GOT3 (cell line): ENCODE measurements at places on chromosomes 16 and 17.
A peak's percentile ranks its signal among the peaks of the same experiment; 100 is the strongest.

DNA sequence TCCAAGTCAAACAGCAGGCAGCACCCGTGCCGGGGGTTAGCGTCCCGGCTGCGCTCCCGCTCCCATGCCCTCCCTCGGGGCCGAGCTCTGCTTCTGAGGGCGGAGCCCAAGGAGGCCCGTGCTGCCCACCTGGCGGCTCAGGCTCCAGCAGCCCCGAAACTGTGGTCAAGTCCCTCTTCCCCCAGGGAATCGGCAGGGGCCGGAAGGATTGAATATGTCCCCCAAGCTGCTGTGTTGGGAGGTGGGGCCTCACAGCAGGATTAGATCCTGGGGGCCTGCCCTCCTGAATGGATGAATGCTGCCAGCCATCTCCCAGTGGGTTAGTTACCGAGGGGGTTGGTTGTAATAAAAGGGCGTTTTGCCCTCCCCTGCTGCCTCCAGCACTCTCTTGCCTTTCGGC, 33.9 kb downstream of the MAP2K3 start:
- DNase-seq = no peak

DNA sequence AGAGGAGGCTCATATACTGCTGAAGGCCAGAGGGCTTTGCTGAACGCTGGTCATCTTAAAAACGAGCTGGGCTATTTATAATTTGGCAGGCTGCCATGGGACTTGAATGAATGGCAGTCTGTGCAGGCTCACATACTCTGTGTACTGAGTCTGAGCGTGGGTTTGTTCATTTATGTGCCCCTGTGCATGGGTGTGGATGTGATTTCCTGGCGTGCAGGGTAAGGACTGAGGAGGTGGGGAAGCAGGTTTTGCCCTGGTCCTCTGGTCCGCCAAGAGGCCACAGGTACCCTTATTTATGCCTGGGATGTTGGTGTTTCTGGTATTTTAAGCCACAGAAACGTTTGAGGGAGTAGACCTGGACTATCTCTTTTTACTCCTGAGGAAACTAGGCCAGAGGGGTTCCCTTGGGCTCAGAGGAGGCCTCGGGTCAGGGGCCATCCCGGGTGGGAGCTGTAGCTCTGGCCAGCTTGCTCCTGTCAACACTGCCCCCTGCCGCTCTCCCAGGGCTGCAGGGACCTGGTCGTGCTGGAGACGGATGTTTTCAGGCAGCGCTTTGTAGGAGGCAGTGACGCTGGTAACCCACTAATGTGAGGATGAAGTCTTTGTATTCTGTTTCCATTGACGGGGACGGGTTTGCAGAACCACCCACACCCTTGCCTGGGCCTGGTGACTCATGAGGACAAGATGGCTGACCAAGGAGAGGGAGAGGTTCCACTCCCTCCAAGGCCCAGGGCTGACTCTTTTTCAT, 184.4 kb downstream of the MSI2 start:
- no peak for DNase-seq

GRCh38 chr17:62791235-62791734, 16.8 kb downstream of the MARCHF10 start:
- no peak for DNase-seq

DNA sequence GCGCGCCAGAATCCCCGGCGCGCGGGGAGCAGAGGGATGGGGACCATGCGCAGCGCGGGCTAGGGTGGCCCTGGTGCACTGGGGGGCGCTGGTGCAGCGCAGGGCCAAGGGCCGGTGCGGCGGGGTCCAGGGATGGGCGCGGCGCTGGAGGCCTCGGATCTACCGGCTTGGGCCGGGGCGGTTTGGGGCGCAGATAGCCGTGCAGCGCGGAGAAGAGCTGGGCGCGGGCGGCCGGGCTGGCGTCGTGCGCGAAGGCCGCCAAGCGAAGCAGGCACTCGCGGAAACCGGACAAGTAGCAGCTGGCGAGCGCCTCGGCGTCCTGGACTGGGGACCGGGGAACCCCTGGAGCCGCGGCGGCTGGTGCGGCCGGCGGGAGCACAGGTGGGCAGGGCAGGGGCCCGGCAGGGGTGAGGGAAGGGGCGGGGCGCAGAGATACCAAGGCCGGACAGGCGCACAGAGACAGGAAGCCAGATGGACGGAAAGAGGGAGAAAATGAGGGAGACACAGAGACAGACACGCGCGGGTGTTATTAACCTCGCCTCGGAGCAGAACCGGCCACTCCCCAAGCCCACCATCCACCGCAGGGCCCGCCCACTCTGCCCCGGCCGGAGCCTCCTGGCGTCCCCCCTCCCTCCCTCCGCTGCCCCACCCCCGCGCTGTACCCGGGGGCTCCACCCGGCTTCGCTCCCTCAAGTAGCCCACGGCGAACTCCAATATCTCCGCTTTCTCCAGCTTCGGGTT, 2.1 kb downstream of the HES7 start:
- DNase-seq = no peak

DNA sequence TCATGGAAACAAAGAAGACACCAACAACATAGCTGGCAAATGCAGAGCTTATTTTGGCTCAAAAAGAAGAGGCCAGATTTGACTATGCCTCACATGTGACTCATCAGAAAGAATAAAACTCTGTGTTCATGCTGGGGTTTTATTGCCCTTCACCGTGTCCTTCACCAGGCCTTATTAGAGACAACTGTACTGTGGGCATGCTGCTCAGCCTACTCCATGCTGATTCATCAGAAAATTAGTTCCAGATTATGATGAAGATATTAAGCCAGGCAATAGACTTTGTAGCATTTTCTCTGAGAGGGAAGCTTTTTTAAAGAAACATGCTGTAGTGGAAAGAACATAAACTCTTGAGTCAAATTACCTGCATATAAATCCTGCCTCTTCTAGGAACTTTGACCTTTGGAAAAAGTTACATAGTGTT, 89.8 kb downstream of the CYB561 start:
- no peak for DNase-seq

GRCh38 chr16:22055881-22056280, 36.5 kb upstream of the VWA3A start:
- no peak for DNase-seq

- DNase-seq = no peak
These were observed 84.6 kb downstream of the GSG1L start for GRCh38 chr16:27978876-27979275.

GRCh38 chr17:22251498-22251897, 559.2 kb downstream of the KCNJ18 start:
- no peak for DNase-seq

- DNase-seq = no peak
These were observed 78.1 kb downstream of the SKAP1 start for GRCh38 chr17:48351911-48352332.

DNA sequence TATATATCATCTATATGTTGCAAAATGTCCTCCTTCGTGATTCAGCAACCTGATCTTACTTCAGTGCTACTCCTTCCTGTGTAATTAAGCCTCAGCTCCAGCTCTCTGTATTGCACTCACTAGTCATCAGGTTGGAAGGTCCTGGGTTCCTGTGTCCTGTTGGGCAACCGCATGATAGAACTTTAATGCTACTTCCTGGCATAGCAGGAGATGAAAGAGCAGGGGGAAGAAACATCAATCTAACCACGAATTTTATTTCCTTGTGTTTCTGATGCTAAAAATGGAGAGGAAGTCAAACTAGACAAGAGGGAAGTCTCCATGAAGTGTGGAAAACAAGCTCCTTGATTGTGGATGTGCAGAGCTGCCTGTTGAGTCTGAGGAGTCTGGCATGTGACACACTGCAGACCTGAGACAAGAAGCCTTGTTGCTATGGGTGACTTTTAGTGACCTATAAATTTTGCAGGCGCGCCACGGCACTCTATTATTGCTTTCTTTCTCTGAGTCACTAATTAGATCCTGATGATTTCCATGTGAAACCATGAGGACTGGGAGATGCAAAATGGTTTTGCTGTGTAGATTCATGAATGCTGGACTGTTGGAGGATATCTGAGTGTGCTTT, 25.6 kb downstream of the IGSF6 start:
- DNase-seq = peak; percentile 34

DNA sequence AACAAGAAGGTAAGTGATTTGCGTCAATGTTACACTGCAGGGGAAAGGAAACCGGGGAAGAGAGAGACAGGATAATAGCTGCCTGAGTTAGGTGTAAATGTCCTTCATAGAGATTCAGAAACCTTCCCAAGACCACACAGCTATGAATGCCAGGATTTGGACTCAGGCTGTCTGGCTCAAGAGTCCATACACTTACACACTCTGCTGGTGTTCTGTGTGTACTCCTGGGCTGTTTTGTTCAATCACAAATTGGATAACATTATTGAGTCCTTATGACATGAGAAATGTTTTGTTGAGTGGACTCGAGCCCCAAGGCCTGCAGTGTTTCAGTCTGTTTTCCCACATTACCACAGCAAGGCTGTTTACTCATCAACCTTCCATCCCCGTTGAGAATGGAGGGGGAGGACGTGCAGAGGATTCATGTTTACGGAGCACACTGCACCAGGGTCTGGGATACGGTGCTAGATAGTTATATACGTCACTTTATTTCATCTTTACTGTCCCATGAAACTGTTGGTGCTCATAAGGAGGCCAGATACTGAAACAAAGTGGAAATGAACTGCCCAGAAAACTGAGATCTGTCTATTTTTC, 450.8 kb downstream of the HAPSTR1 start:
- DNase-seq = no peak

DNA sequence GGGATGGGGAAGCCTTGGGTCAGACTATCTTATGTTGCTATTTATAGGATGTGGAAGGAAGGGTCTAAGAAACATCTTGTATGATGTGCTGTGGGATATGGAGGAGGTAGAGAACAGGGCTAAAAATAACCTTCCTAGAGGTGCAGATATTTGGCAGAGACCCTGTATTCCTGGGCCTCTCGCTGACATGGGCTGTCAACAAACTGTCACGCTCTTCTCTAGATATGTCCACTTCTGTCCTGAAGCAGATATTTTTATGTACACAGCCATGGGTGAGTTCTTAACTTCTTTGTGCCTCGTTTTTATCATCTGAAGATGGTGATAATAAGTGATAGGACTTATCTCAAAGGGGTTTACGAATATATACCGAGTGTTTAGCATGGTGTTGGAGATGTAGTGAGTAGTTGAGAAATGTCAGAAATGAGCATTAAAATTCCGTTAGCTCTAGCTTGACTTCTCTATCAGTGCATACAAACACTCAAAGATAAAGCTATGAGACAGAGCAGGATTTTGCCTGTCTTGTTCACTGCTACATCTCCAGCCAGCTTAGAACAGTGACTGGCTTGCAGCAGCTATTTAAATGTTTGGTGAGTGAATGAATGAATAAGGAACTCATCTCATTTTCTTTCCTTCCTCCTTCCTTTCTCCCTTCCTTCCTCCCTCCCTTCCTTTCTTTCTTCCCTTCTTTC, 2.9 kb upstream of the AQP8 start:
- DNase-seq = no peak

DNA sequence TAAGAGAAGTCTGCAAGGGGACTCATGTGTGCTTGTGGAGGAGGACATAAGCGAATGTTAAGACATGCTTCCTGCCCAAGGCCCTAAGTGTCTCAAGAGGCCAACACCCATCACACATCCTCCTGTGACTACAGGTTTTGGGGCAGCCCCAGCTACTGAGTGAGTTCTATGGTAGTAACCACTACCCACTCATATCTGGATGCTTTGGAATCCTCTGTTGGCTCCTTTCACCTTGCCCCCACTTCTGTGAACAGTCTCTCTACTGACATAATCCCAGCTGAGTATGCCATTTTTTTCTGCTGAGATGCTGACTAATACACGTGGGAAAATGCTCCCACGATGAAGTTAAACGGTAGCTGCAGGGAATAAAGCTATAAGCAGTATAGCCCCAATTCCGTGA, 153.5 kb downstream of the VPS53 start:
- DNase-seq = no peak

- DNase-seq = no peak
These were observed 72.8 kb upstream of the MED9 start for GRCh38 chr17:17403899-17404576.

DNA sequence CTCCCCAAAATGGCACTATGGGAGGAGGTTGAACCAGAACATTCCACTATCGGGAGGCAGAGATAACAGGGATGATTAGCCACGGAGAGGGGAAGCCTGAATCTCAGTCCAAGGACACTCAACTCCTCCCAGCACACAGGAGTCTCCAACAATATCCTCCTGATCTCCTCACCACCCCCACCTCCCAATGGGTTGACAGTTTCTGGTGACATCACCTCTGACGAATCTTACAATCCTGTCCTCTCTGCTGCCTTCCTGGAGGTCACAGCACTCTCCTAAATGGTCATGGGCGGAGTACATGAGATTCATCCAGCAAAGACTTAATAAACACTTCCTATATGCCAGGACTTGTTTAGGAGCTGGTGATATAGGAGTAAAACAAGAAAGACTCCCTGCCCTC, 80.9 kb downstream of the SLC6A2 start:
- no peak for DNase-seq

- no peak for DNase-seq
These were observed 10.6 kb upstream of the RFFL start for GRCh38 chr17:35073991-35074627.

DNA sequence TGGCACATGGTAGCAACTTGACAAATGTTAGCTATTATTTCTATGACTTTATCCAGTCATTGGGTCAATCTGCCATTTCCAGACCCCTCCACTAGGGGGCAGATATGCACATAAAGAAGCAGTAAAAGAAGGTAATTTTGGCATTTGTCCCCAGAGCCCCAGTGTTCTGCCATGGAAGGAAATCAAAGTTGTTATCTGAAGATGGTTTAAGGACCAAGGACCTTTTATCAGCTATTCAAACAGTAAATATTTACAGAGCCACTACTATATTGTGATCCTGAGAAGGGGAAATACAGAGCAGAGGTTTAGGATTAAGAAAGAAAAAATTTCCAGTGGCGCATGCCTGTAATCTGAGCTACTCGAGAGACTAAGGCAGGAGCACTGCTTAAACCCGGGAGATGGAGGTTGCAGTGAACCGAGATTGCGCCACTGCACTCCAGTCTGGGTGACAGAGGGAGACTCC, 20.0 kb downstream of the TRAF4 start:
- DNase-seq = no peak

GRCh38 chr17:336110-337021, 16.2 kb downstream of the RPH3AL start:
- DNase-seq = no peak

DNA sequence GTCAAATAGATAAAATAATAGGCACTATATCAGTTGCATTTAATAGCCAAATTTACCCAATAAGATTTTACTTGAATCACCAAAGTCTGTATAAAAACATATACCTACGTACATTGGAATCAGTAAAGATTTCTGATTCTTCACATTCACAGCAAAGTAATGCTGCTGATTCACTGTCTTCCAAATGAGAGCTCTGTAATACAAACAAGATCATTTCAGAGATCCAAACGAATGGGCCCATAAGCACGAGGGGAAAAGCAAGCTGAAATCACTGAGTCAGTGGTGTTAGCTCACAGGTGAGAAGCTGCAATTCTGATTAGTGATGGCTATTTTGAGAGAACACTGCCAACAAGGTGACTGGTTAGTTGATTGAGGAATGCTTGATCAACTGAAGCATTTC, 81.3 kb downstream of the SSH2 start:
- DNase-seq = no peak

- no peak for DNase-seq
These were observed 393.9 kb upstream of the SALL1 start for GRCh38 chr16:51544851-51545467.

DNA sequence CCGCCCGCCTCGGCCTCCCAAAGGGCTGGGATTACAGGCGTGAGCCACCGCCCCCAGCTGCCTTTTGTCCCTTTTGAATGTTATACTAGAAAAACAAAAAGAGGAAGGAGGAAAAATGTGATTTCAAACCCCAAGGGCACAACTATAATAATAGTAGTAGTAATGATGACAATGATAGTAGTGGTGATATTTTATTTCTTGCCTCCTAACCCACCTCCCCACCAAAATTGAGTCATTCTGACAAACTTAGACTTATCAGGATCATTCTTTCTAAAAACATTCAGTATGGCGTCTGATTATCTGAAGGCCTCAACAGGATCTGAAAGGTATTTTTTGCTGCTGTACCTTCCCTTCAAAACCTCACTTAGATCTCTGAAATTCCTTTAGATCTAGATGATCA, 13.6 kb downstream of the GPATCH8 start:
- DNase-seq = no peak
